ENCODE measurements at places on chromosomes 2 and 18.

GRCh38 chr2:22290302-22290701 lies 1094.7 kb upstream of the KLHL29 start:
- DNase-seq: no peak

DNA sequence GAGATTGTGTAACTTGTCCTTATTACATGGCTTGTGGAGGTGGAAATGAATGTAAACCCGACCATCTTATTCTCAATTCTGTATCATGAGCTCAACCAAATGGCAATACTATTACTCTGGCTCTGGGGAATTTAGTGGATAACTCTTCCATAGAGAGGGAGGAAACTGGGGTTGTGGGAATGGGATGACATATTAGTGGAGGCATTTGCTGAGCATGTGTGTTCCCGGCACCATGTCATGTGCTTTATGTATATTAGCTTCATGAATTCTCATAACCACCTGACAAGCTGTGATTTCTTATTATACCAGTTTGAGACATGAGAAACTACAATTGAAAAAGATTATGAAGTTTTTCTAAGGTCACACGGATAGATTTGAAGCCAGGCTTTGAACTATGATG lies 112.8 kb upstream of the TMEFF2 start:
- DNase-seq: no peak

- no peak for DNase-seq
Observed at GRCh38 chr2:181140928-181141327, 160.5 kb downstream of the UBE2E3 start.

DNA sequence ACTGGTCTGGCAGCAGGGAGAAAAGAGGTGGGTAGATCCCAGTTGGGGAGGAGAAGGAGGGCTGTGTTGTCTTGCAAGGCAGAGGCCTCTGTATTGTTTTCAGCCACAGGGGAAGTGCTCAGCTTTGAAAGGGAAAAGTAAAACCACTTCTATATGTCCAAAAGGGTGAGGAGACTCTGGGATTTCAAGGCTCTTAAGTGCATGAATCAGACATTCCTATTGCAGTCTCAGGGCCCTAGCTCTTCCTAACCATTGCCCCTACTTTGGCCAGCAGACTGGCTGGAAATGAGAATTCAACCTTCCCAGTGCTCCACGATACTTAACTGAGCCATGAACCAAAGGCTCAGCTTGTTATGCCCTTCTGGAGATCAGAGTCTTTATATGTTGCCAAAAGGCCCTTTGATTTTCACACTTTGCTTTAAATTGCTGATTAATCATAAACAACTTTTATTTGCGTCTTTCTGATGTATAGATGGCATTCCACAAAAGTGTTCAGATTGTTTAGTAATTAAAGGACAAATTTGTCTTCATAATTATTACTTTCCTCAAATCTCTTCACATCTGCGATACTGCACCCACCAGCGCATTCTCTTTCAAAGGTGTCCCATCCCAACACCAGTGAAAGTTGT lies 313.8 kb upstream of the MMADHC start:
- DNase-seq: no peak

- DNase-seq: no peak
Observed at GRCh38 chr2:240835528-240835927, 15.5 kb upstream of the KIF1A start.

- no peak for DNase-seq
Observed at GRCh38 chr2:218032336-218033171, 29.8 kb upstream of the TNS1 start.

DNA sequence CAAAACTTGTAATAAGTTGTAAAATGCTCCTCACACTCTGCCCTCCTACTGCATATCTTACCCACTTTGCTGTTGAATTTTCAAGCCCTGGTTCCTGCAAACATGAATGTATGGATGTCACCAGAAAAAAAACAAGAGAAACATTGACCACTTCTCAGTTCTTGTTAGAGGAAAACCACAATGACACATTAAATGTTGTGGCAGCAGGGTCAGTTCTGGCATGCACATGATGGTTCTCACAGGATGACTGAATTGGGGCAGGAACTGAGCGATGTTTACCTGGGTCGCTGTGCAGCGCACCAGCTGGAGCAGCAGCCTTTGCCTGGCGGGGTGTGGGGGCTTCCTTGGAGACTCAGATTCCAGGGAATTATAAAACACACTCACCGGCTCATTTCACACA lies 14.0 kb upstream of the PRKCE start:
- DNase-seq: no peak

DNA sequence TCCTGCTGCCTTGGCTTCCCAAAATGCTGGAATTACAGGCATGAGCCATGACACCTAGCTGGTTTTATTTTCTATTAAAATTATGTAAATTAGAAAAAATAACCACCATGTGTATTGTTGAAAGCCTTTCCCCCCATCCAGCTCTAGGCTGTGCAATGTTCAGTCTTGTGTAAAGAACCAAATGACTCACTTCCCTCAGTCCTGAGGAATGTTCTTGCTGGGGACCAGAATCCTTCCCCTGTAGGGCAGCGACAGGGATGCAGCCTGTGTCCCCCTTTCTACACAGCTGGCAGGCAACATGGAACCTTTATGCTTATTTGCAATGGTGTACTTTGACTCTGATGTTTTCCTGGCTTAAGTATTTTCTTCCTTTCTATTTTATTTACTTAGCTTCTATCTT lies 29.4 kb downstream of the AOX1 start:
- DNase-seq: no peak

DNA sequence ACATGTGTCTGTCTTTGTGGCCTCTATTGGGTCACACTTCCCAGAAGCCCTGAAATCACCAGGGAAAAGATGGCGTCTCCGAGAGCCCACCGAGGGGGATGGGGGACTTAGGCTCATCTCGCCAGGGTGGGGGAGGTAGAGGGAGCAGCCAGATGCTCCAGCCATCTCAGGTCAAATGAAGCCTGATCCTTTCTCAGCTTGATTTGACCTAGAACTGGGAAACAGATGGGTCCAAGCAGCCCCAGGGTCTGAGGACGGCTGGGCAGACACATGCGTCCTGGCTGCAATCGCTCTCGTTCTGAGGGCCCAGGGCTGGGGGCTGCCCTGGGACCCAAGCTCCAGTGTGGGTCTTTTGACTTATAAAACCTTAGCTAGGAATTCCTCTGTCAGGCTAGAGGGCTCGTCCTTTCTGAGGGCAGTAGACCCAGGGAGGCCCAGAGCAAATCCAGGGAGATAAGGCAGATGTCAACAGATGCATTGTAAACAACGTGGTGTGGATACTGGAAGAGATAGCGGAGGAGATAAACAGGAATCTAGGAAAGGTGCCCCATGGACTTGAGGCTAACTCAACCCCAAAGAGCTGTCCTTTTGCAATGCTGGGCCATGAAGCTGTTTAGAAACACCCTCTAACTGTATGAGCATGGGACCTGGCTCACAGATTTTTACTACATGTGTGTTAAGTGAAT lies 127.7 kb downstream of the MYCN start:
- DNase-seq: no peak

- no peak for DNase-seq
Observed at GRCh38 chr2:59997371-59997770, 556.1 kb downstream of the BCL11A start.

DNA sequence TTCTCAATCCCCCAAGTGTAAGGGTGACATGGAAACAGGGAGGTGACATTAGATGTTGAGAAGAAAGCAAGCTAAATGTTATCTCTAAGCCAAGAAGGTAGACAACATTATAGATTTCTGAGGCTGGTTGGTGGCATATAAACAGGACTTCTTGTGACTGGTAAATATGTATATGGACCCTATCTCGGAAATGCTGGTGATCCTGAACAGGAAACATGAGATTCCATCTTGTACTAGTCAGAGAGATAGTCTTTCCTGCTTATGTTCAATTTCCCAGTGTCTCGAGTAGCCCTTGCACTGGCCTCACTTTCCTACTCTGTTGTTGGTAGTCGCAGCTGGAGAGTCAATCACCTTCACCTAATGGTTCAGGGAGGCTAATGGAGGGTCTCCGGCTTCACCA lies 26.8 kb downstream of the MOGAT1 start:
- no peak for DNase-seq

DNA sequence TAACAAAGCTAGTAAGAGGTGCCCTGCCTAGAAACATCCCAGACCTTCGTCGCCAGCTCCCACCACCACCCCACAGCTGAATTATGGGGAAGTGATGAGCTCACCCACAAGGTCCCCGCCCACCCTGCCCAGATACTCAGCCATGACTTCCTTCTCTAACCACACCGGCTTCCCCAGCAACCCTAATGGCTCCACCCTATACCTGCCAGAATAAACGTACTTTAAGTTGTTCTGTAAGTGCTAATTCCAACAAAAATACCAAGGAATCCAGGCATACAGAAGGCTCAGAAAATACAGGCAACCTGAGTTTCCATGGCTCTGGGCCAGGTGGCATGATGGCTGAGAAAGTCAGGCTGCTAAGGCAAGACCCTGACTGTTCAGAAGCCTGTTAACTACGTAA lies 39.1 kb downstream of the TMEM163 start:
- no peak for DNase-seq

- no peak for DNase-seq
Observed at GRCh38 chr2:68739595-68740399, 5.2 kb downstream of the ARHGAP25 start.

GRCh38 chr2:229927817-229928321 lies 5.6 kb downstream of the FBXO36 start:
- no peak for DNase-seq

- no peak for DNase-seq
Observed at GRCh38 chr18:44502790-44503189, 177.9 kb upstream of the SETBP1 start.

- no peak for DNase-seq
Observed at GRCh38 chr2:71555798-71556454, 102.6 kb downstream of the DYSF start.

- DNase-seq: no peak
Observed at GRCh38 chr18:79336556-79337142, 59.1 kb upstream of the NFATC1 start.

DNA sequence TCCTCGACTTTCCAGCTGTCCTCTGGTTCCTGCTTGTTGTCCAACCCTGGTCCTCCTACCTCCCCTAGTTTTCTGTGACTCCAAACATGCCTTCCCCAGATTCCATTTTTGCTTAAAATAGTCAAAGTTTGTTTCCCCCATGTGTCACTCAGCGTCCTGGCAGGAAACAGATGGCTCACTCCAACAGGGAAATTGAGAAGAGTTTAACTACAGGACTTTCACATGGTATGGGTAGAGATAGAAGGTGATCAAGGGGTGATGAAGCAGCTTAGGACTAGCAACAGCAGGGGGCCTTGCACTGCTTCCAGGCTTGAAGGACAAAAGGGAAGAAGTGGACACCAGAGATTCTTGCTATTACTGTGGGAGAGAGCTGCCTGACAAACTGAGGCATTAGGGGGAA lies 6.1 kb upstream of the CUL3 start:
- no peak for DNase-seq

DNA sequence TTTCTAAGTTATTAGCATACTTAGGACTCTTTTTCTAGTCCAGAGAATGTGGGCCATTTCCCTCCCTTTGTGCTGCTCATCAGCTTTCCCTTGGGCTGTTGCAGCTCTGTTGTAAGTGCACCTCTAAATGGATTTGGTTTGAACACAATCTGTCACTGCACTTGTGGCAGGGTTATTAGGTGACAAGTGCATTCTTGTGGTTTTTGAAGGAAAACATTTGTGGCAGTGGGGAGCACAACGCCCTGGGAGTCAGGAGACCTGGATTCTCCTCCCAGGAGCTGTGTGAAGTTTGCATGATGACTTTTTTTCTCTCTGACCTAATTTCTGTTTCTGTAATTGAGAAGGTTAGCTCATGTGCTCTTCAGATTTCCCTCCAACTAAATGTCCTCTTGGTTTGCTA lies 630.9 kb upstream of the FAM98A start:
- DNase-seq: no peak

DNA sequence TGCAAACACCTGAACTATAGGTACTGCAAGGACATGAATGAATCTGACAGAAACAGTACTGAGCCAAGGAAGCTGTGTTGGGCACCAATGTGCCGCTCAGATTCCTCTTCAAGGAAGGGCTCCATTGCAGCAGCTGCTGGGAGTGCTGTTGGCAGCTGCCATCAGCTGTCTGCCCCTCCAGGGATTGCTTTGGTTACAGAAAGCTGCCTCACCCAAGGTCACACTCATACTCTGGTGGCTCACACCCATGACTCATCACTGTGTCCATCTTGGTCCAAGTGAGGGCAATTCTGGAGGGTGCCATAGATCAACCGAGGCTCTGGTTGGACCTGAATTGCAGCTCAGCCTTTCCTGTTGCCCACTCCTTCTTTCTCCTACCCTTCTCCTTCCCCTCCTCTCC lies 24.4 kb upstream of the TRPM8 start:
- no peak for DNase-seq

DNA sequence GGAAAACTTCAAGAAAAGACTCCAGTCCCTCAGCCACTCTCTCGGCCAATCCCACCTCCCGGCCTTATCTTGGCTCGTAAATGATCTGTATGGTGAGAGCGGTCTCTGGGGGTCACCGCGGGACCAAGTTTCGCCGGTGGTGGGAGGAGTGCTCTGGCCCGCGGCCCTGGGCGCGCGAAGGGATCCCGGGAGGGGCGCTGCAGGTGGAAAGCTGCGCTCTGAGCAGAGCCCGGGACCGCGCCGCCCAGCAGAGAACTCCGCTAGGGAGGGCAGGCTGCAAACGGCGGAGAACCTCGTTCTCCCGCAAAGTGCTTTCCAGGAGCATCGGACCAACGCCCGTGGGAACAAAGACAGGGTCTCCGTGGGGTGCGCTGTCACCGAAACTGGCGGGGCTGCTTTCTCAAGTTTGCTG lies 622 bp downstream of the LRP2 start:
- DNase-seq: no peak

DNA sequence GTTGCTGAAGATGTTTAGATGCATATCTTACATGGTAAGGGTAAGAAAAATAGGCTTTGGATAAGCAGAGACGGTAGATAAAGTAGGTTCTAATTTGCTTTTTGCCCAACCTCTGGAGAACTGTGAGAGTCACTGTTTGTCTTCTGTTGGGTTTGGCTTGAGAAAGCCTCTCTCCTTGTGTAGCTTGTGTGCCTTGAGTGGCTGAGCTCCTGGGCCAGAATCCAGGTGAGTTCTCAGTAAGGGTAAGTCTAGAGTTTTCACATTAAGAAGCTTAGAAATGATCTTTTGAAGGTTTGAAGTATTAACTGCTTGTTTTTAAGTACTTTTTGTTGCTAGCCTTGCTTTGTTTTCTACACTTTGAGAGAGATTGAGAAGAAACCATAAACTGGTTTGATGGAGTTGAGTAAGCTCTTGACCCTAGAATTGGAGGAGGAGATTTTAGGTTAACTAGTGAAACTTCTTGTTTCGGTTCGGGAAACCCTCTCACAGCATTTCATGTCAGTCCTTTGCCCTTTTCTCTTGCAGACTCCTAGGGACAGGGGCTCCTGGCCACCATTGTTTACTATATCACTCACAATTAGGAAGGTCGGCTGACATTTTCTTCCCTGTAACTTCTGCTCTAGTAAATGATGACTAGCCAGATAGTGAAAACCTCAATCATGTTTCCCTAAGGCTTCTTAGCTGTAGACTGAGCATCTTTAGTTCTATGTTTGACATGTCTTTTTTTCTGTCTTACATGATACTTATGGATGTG lies 26.0 kb downstream of the MAP4K4 start:
- DNase-seq: no peak

- DNase-seq: no peak
Observed at GRCh38 chr2:20704886-20705285, 37.9 kb downstream of the GDF7 start.

- no peak for DNase-seq
Observed at GRCh38 chr2:24859968-24860600, 60.0 kb downstream of the ADCY3 start.
